H1 (cell line): ENCODE measurements at places on chromosomes 7 and 10. TPM values are rescaled to one million over a fixed set of nuclear protein-coding genes. Genes with fewer than 3 reads are reported as not detected.

PLPP4 gene
- polyA plus RNA-seq: 0.27 and 0.30 TPM in 2 replicates

MINDY3 gene
- polyA plus RNA-seq: 3.0 and 4.6 TPM in 2 replicates

PNLIP gene
- not detected in 2 replicates for polyA plus RNA-seq

GIMAP6 gene
- not detected in 2 replicates for polyA plus RNA-seq

MMP21 gene
- 0.05 TPM in 1 of 2 replicates, not detected in the other for polyA plus RNA-seq

C10orf105 gene
- polyA plus RNA-seq: 0.71 and 1.4 TPM in 2 replicates
